ENCODE measurements at places on chromosomes 12 and 14. TPM values are rescaled to one million over a fixed set of nuclear protein-coding genes. Genes with fewer than 3 reads are reported as not detected.

The MGST1 gene
- 163 TPM for polyA plus RNA-seq

The MON2 gene
- polyA plus RNA-seq, result 9.4 TPM

The GNB3 gene
- polyA plus RNA-seq, result 0.87 TPM

The LRP1 gene
- 25.9 TPM for polyA plus RNA-seq

The SYCP3 gene
- not detected for polyA plus RNA-seq

The USP5 gene
- polyA plus RNA-seq, result 20.9 TPM

The FAM186B gene
- polyA plus RNA-seq, result not detected

The MANSC4 gene
- polyA plus RNA-seq, result not detected

The PLA2G1B gene
- polyA plus RNA-seq, result 18.5 TPM

The SMIM41 gene
- polyA plus RNA-seq, result 6.5 TPM

The BDKRB1 gene
- polyA plus RNA-seq, result 7.1 TPM
